ENCODE measurements at places on chromosomes 2 and 18. TPM values are rescaled to one million over a fixed set of nuclear protein-coding genes. Genes with fewer than 3 reads are reported as not detected.

DNA sequence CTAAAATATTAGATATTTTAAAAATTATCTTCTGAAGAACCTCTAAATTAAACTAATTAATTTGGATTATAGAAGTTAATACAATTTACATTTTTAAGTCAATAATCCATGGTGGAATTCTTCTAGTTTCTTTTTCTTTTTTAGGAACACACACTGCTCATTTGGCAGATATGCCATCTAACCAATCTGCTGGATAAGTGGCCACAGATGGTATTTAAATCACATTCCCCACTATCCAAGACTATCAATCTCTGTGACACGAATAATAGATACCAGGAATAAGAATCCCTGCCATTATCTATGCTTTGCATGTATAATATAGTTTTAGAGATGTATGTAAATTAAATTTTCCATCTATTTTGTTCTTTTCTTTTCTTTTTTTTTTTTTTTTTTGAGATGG, 58.5 kb downstream of the CABYR start:
- DNase-seq: no peak
- H3K4me1 ChIP-seq: no peaks in the 10 kb centered on the region
- H3K36me3 ChIP-seq: no peaks in the 10 kb centered on the region
- H3K27me3 ChIP-seq: no peaks in the 10 kb centered on the region
- H3K4me3 ChIP-seq: no peak overlapping the region
- no peak overlapping the region for H3K27ac ChIP-seq

- no peak for DNase-seq
- H3K4me3 ChIP-seq: no peak overlapping the region
- H3K4me1 ChIP-seq: no peaks in the 10 kb centered on the region
- no peak overlapping the region for H3K27ac ChIP-seq
Observed at GRCh38 chr2:204401114-204401513, 144.2 kb upstream of the PARD3B start.

GAREM2 gene
- 1.1 TPM for total RNA-seq

C18orf63 gene
- not detected for total RNA-seq

GALR1 gene
- not detected for total RNA-seq

C2orf15 gene
- 1.6 TPM for total RNA-seq

- no peaks in the 10 kb centered on the region for H3K27me3 ChIP-seq
- no peak for DNase-seq
- peaks cover 16% of the 10 kb centered on the region for H3K36me3 ChIP-seq
- no peak overlapping the region for H3K4me3 ChIP-seq
- peaks cover 13% of the 10 kb centered on the region for H3K4me1 ChIP-seq
- H3K27ac ChIP-seq: no peak overlapping the region
Observed at GRCh38 chr2:3465328-3465727, 54.0 kb downstream of the ADI1 start.

DNA sequence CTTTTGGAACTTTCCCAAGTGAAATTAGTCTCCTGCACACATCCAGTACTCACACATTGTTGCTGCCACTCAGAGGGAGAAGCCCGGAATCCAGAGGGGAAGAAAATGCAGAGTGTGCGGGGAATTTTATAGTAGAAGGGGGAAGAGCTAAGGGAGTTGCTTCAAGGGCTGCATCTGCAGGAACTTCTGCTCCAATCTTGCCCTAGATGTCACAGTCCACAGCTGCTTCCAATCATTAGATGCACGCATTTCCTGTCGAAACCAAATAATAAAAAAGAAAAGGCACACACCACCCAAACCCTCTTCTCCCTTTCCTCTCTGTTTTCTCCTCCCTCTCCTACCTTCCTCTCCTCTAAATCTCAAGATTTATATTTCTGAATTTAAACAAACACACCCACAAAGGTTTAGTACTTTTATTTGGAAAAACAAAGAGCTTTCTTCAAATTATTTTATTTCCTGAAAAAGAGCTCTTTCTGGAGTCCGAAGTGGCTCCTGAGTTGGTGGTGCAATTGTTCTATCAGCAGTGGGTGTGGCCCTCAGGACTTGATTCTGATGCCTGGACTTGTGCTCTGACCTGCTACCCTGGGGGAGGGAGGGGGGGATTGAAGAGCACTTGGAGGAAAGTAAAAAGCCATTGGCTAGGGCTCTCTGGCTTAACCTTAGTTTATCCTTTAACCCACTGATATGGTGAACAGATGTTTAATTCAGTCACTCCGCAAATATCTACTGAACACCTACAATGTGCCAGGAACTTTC, 72.0 kb downstream of the KCNE4 start:
- no peak overlapping the region for H3K27ac ChIP-seq
- DNase-seq: no peak
- H3K27me3 ChIP-seq: peaks cover 2% of the 10 kb centered on the region
- H3K36me3 ChIP-seq: no peaks in the 10 kb centered on the region
